GM03348 (cell line): ENCODE measurements at places on chromosomes 3 and 15.

GRCh38 chr15:20351448-20351971 lies 190.1 kb downstream of the GOLGA6L6 start:
- peak; percentile 53 for DNase-seq

GRCh38 chr3:108085370-108085769 lies 5.5 kb downstream of the CD47 start:
- DNase-seq = no peak

DNA sequence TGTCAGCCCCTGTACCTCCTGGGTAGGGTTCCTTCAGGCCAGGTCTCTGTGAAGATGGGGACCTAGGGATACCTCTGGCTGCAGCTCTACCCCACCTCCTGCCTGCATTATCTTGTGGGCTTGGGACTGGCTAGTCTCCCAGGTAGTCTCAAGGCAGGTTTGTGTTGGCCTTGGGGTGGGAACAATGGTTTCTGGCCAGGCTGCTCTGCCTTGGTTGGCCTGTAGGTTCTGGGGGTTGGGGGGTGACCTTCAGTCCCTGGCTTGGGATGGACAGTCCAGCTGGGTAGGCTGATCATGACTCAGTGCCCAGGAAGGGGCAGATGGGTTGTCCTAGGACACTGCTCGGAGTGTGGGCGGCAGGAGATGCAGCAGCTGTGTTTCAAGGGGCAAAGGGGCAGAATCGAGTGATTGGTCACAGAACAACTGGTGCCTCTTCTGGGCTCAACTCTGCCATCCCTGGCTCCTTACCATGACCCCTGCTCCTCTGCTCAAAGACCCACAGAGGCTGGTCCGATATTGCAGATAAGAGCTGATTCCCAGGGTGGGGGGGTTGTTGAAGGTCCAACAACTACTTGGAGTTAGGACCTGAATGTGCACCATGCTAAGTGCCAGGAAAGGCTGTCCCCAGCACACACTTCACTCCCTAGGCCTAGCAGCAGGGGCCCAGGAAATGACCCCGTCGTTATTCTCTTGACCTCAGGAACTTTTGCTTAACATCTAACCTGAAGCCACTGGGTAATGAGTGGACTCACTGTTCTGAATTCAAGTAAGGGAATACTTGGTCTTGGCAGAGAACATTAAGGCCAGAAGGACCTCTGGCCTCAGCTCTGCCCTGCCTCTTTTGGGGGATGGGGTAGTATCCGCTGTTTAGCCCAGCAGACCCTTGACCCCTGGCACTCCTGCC lies 18.1 kb upstream of the BSN start:
- no peak for DNase-seq

- DNase-seq = no peak
Observed at GRCh38 chr3:30084316-30084715, 522.1 kb upstream of the TGFBR2 start.

- DNase-seq = peak; percentile 7
Observed at GRCh38 chr3:187763850-187764648, 18.8 kb upstream of the BCL6 start.
